IMR-90 (cell line): ENCODE measurements at places on chromosomes 4 and X. TPM values are rescaled to one million over a fixed set of nuclear protein-coding genes. Genes with fewer than 3 reads are reported as not detected.

Gene TLR10
- not detected in 2 replicates for total RNA-seq

Gene SORBS2
- under 0.01 and 0.18 TPM in 2 replicates for total RNA-seq

Gene ADH6
- not detected in 2 replicates for total RNA-seq

Gene ERAS
- not detected in 2 replicates for total RNA-seq

Gene POU4F2
- not detected in 2 replicates for total RNA-seq

Gene SOX3
- not detected in 2 replicates for total RNA-seq

Gene TRIM2
- total RNA-seq = 52.2 and 64.2 TPM in 2 replicates

Gene ACSL4
- total RNA-seq = 59.7 and 97.5 TPM in 2 replicates

Gene BEX1
- 0.18 TPM in 1 of 2 replicates, not detected in the other for total RNA-seq

Gene IRS4
- not detected in 2 replicates for total RNA-seq

Gene LEF1
- total RNA-seq = 0.56 and 1.8 TPM in 2 replicates

Gene GLRA2
- total RNA-seq = not detected in 2 replicates

Gene CWH43
- not detected in 2 replicates for total RNA-seq

Gene NEXMIF
- total RNA-seq = under 0.01 TPM in 1 of 2 replicates, not detected in the other

Gene TBC1D19
- total RNA-seq = 17.6 and 31.4 TPM in 2 replicates

Gene PPEF2
- total RNA-seq = not detected in 2 replicates

Gene NEK1
- 3.9 and 5.8 TPM in 2 replicates for total RNA-seq

Gene DDIT4L
- 3.9 and 7.8 TPM in 2 replicates for total RNA-seq

Gene MTCP1
- total RNA-seq = 0.54 and 0.56 TPM in 2 replicates

Gene KLF8
- total RNA-seq = under 0.01 TPM in 1 of 2 replicates, not detected in the other

Gene ADH4
- total RNA-seq = not detected in 2 replicates

Gene RS1
- total RNA-seq = not detected in 2 replicates

Gene GPC3
- total RNA-seq = not detected in 2 replicates

Gene MAGEA9B
- not detected in 2 replicates for total RNA-seq

Gene SORCS2
- total RNA-seq = 0.28 and 0.36 TPM in 2 replicates

Gene POF1B
- not detected in 2 replicates for total RNA-seq

Gene NIPAL1
- total RNA-seq = 1.1 TPM in 2 replicates

Gene DUX4
- not detected in 2 replicates for total RNA-seq

Gene ESX1
- total RNA-seq = not detected in 2 replicates

Gene RAB39B
- 0.54 and 0.56 TPM in 2 replicates for total RNA-seq

Gene FAM200B
- 16.7 and 20.6 TPM in 2 replicates for total RNA-seq
